ENCODE measurements at places on chromosomes 4 and X.

DNA sequence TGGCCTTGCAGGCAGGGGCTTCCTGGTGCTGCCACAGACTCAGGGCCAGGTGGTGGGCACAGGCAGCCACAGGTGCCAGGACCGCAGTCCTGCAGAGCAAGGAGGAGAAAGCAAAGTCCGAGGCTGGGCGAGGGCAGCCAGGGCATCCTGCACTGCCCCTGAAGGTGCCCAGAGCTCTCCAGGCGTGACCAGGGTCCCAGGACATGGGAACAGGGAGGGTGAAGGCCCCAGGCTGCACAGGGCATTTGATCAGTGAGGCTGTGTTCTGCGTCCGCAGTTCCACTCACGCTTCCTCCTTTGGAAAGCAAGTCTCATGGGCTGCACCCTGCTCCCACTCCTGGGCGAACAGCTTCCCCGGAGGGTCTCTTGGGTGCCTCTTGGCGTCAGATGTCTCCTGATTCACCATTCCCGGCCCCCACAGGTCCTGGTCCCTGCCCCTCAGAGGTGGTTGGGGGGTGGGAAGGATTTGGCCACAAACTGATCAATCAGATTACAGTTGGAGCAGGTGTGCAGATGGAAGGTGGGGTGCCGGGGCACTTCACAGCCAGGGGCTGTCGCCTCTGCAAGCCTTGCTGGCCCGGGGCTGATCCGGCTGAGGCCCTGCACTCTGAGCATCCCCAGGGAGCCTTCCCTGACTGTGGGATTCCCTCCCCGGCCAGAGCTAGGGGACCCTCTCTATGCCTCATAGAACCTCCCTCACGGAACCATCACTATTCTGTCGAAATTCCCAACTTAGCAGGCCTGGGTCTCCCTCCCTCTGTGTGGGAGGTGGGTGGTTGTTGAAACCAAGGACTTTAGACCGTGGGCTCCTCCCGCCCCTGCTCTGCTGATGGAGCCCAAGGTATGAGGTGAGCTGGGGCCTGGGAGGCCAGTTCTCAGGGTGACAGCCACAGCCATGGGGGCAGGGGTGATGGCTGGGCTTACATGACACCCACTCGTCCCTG lies 3.3 kb downstream of the SH3TC1 start:
- peak; percentile 87 for DNase-seq

DNA sequence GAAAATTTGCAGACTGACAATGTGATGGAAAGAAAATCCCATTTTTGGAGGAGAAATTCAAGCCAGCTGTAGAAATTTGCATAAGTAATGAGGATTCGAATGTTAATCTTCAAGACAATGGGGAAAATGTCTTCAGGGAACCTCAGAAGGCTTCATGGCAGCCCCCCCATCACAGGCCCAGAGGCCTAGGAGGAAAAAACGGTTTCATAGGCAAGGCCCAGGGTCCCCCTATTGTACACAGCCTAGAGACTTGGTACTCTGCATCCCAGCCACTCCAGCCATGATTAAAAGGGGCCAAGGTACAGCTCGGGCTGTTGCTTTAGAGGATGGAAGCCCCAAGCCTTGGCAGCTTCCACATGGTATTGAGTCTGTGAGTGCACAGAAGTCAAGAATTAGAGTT lies 303.6 kb upstream of the PCDH7 start:
- no peak for DNase-seq

- DNase-seq, result no peak
Observed at GRCh38 chr4:19736968-19737756, 514.5 kb upstream of the SLIT2 start.

GRCh38 chr4:26362745-26363439 lies 42.1 kb downstream of the RBPJ start:
- DNase-seq, result no peak

GRCh38 chrX:14533867-14534266 lies 4.5 kb downstream of the GLRA2 start:
- DNase-seq, result no peak

GRCh38 chr4:177117256-177117655 lies 192.4 kb upstream of the NEIL3 start:
- no peak for DNase-seq

GRCh38 chr4:78737973-78738372 lies 38.2 kb upstream of the BMP2K start:
- DNase-seq, result no peak

DNA sequence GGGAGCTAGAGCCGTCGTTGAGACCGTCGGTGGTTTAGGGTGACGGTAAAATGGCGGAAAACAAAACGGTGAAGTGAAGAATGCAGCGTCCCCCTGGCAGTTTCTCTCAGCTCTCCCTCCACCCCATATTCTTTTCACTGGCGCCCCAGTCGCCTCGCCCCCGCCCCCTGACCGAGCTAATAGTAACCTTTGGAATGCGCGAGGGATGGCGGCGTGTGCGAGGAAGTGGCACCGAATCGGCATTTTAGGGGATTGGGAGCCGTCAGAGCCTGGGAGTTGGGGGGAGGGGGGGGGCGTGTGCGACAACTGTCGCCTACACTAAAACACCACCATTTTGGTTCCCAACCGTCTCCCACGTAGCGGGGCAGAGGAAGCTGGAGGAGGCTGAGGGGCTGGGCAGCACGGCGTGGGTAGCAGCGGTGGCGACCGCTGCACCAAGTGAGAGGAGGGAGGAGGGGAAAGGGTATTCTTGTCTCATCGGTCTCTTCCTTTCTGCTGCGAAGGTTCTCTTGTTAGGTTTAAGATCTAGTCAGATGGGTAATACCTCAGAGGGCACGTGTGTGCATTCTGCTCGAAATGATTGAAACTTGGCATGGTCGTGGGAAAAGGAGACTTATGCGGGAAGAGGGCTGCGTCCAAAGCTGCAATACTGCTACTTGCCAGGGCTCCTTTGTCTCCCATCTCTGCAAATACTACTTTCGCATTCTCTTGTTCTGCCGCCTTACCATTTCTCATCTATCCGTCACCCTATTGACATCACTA lies 840 bp downstream of the ZNF711 start:
- no peak for DNase-seq

DNA sequence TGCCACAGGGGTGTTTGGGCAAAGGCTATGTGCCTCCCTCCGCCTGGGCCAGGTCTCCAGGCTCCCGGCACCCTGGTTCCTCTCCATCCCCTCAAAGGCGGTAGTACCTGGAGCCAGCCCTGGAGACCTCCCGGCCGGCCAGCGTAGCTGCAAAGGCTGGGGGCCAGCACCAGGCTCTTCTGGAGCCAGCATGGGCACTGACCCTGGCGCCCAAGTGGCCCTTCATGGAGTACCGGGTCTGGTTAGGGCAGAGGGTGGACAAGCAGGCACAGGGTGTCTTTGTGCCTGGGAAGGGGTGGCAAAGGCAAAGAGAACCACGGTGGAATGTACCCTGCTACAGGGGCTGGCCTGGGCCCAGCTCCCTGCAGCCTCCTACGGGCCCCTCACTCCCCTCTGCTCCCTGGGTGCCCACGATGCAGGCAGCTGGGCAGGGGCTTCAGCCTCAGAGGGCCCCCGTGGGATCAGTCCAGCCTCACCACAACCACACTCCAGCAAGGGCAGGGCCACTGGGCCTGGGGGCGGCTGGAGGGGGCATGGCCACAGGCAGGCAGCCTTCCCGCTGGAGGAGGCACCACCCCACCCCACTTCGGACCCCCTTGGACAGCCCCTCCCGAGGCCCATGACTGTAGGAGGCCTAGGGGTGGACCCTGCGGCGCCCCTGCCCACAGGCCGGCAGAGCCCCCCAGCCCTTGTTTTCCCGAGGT lies 112.9 kb upstream of the NKX1-1 start:
- DNase-seq, result no peak

All from HuH-7.5 (cell line).